ENCODE measurements at places on chromosomes 4 and X.

DNA sequence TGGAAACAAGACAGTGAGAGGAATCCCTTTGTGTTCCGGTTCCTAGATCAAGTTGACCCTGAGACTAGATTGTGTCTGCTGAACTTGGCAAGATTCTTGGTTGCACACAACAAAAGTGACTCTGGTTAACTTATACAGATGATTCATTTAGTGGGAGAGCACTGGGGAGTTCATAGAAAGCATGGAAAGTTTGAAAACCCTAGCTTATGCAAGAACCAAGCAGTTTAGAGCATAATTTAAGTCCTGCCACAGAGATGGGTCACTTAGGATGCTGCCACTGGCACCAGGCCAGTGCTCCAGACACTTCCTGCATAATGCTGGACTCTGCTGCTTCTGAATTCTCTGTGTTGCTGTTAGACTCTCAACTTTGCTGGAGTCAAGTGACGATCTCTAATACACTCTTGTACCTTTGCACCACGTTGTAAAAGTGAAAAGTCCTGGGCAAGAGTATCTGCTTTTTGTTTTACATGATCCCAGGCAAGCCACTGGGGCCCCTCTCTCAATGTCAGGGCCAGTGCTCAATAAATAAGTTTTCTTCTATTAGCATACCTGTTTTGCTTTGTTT, 12.7 kb upstream of the DCUN1D4 start:
- no peak for DNase-seq

GRCh38 chrX:7088968-7089615, 58.4 kb upstream of the STS start:
- no peak for DNase-seq

DNA sequence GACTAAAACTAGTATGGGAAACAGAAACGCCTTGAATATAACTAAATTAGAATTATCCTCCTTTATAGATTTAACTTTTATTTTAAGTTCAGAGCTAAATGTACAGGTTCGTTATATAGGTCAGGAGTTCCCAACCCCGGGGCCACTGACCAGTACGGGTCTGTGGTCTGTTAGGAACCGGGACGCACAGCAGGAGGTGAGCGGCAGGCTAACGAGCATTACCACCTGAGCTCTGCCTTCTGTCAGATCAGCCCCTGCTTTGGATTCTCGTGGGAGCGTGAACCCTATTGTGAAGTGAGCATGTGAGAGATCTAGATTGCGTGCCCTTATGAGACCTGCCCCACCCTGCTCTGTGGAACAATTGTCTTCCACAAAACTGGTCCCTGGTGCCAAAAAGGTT, 51.0 kb downstream of the FAT4 start:
- DNase-seq = no peak

DNA sequence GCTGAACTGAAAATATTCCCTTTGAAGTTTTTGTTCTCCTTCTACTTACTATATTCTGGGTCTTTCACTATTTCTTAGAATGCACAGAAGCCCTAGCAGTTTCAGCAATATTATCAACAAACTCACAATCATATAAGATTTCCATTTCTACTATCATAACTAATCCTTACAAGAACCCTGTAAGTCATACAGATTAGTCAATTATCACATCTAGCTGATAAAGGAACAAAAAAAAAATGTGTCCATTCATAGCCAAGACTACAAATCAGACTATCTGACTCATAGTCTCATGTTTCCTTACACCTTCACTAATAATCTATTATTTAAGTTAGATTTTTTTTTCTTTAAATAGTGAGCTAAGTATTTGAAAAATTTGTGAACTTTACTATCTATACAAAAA, 72.5 kb downstream of the LRBA start:
- DNase-seq = no peak

DNA sequence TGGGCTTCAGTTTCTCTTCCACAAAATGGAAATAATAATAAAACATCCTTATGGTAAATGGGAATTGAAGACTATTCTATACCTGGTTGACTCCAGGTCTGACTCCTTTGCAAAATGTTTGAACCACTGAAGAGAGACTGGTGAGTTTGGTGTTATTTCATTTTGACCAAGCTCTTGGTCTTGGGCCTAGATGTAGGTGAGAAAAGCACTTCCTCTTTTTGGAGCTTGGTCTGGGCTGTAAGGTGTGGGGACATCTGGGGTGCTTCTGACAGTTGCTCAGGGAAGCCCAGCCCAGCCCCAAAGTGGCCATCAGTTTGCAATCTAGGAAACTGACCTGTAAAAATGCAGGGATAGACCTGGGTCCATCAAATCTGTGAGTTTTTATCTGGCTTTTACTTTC, 26.8 kb upstream of the SOD3 start:
- DNase-seq = no peak

- no peak for DNase-seq
These were observed 40.0 kb upstream of the APLN start for GRCh38 chrX:129694805-129695204.

DNA sequence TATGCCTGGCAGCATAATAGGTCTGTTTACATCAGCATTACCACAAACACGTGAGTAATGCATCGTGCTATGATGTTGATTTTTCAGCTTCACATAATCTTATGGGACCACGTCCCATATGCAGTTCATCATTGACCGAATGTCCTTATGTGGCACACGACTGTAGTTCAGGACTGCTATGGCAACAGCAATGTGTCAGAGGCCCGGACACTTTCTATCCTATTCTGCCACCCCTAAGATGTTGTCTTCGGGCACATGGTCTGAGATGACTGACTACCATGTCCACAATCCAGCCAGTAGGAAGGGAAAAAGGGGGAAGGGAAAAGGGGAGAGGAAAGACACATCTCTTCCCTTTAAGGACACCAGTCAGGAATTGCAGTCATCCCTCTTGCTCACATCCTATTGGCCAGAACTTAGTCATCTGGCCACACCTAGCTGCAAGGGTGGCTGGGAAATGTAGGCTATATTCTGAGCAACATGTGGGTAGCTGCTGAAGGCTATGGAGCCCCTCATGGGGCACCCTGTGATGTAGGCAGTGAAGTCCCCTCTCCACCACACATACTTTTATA, 196.0 kb upstream of the RBPJ start:
- no peak for DNase-seq

DNA sequence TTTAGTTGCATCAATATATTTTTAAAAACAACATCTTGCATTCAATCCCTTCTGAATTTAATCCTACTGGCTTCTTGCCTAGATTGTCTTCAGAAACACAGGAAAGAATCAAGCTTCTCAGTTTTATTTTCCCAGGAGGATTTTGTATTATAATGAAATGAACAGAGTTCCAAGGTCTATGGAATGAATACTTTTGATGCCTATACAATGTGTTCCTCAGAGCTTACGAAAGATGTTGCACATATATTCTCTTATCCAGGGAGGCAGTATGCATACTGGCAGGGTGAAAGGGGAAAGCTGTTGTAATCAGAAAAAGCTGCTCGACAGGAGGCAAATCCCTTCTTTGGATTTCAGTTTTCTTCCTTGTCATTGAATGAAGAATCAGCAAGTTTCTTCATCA, 8.8 kb downstream of the TMPRSS11D start:
- DNase-seq = no peak

DNA sequence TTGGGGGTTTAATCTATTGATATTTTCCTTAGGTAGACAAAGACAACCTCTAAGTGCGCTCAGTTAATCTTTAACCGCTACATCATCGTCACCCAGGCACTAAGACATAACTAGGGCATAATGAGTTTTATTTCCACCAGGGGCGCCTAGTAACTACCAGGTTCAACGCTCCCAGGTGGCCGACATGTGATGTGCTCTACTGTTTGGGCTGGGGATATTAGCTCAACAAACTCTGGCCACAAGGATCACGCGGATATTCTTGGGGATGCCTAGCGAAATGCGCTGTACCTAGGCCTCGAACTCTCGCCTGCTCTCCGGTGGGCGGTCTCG, 915 bp upstream of the RAB33B start:
- peak; percentile 72 for DNase-seq

- DNase-seq = no peak
These were observed 28.6 kb downstream of the TBC1D14 start for GRCh38 chr4:6938237-6938636.

DNA sequence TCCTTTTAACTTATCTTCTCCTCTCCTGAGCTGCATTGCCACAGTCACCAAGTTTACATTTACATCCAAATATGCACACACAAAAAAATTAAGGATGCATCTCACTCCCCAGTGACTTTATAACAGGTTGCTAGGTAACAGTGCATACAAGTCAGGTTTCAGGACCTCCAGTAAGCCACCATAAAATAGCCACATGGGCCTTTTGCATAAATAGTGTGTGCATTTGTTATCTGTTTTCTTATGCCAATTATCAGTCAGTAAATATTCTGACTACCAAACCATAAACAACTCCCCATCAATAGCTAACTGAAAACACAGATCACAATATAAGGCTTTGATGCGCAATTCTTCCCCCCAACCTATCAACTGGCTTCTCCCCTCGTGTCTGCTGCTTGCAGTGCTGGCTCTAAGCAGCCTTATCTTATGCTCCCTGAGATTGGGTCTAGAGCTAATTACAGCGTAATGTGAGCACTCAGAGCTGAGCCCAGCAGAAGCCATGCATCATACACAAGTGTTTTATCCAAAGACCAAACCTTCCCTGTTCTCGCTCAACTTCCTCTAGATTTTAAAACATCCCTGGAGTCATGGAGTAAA, 55.4 kb downstream of the ZNF827 start:
- no peak for DNase-seq

- DNase-seq = no peak
These were observed 173.6 kb downstream of the RAP1GDS1 start for GRCh38 chr4:98434816-98435215.

GRCh38 chrX:13253223-13253622, 66.6 kb downstream of the ATXN3L start:
- no peak for DNase-seq

DNA sequence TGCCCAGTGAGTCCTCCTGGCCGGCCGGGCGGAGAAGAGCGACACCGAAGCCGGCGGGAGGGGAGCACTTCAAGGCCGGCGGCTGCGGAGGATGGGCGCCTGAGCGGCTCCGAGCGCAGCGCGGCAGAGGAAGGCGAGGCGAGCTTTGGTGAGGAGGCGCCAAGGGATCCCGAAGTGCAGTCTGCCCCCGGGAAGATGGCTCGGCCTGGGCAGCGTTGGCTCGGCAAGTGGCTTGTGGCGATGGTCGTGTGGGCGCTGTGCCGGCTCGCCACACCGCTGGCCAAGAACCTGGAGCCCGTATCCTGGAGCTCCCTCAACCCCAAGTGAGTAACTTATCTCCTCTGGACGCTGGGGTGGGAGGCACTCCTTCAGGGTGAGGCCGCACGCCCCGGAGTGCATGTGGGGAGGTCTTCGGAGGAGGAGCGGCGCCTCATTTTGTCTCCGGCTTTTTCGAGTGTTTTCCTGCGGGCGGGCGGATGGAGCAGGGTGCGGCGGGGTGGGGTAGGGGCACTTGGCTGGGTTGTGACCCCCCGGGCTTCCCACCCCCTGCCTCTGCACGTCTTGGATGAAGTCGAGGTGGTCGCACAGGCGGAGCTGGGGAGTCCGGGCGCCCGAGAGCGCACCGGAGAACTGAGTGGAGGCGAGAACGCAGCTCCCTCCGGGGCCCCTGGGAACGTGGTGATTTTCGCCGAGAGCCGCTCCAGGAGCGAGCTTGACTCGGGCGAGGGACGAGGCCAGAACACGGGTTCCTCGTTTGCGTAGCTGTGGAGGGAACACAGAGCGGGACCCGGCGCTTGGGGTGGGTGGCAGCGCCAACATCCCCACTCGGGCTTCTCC, 979 bp downstream of the EFNB1 start:
- DNase-seq = no peak

DNA sequence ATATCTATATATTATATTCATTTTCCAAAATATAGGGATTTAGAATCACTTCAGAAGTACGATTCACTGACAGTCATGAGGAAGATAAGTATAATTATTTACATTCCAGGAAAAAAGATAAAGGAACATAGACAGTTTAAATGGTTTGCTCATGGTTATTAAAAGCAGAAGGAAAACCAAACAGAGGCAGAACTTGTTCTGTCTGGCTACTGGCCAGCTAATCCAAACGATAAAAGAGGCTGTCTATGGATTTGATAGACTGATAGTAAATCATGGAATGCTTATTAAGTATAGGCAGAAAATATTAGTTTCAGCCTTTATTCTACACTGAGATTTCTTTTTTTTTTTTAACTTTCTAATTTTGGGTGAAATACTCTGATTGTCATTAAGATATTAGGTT, 50.2 kb downstream of the RPGR start:
- no peak for DNase-seq

DNA sequence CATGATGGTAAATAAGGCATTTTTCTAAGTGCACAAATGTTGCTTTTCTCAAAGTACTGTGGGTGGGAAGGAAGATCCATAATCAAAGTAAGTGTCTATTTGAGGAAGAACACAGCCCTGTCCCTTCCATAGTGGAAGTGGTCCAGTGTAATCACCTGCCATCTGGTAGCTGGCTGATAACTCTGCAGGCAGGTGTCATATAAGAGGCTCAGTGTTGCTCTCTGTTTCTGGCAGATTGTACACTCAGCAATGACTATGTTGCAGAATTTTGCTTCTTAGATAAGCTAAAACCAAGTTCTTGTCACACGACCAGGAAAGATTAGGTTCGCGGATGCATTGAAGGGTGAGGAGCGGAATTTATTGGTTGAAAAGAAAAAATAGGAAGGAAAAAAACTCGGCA, 20.9 kb downstream of the SAGE1 start:
- DNase-seq = no peak

GRCh38 chrX:4572691-4573090, 859.2 kb upstream of the PRKX start:
- no peak for DNase-seq

DNA sequence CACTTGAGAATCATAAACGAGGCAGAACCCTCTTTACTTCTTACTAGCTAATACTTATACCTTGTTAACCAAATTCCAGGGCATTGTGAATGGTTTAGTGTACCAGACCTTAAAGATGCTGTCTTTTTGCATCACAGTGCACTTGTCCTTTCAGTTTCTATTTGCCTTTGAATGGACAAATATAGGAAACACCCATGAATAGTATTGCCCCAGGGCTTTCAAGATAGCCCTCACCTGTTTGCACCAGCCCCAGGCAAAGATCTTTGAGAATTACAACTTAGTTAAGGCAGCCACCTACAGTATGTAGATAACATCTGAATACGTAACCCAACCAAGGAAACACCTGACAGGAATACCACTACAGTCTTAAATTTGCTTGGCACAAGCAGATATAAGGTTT, 60.8 kb upstream of the CT45A1 start:
- no peak for DNase-seq

- DNase-seq = no peak
These were observed 14.8 kb downstream of the NAT8L start for GRCh38 chr4:2073808-2074481.

DNA sequence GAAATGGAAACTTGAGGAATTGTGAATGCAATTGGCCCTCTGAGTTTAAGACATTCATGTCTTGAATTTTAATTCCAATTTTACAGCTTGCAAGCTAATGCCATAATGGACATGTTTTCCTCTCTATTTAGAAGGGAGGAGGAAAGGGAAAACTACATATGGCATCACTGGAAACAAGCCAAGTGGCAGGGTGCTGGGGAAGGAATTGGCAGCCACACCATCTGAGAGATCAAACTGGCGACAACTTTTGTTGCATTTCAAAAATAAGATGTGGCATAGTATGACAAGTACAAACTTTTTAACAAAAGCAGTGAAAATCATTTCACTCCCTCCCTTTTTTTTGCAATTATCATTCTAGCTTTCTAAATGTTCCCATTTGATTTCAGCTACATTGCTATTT, 615.6 kb downstream of the CENPC start:
- no peak for DNase-seq

Data from renal pelvis (tissue), 12 donors.